ENCODE measurements at places on chromosomes 12 and 14.

GRCh38 chr12:127649961-127650360 lies 617.0 kb upstream of the TMEM132C start:
- no peak for DNase-seq

DNA sequence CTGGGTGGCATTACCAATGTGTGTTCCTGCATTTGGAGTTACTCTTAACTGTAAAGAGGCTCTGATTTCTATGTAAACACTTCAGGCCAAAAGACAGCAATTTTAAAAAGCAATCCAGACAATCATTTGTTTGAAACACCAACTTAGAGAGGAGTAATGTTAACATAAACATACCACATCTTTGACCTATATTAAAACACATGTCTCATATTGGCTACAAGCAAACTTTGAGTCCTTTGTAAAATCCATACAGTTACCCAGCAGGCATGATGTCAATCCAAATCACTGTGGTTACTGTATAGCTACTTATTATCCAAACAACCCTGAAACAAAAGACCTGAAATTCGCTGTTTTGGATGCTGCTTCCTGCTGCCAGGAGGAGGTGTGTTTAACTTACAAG lies 7.5 kb upstream of the G2E3 start:
- no peak for DNase-seq

DNA sequence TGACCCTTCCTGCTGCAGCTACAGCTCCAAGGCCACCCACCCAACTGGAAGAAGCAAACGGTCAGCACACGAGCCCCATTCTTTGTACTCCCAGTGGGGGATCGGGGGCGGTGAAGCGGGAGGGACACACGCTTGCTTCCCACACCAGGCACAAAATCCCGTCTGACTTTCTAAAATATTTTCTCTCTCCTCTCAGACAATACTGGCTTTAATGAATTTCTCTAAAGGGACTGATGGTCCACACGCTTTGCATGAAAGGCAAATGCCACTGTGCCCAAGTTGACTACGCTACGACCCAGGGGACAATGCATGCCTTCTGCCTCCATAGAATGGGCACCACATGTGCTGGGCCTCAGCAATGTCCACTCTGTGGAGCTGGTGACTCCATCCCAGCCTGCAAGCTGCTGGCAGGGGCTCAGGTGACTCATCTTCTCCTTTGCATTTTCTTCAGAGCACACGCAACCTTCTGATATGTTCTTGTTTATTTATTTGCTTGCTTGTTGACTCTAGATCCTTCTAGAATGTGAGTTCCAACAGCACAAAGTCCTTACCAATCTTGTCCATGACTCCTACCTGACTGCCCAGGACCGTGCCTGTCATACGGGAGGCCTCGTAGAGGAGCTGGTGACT lies 15.6 kb downstream of the SYNE3 start:
- no peak for DNase-seq

- no peak for DNase-seq
These were observed 114.7 kb downstream of the NCOR2 start for GRCh38 chr12:124452576-124453331.

DNA sequence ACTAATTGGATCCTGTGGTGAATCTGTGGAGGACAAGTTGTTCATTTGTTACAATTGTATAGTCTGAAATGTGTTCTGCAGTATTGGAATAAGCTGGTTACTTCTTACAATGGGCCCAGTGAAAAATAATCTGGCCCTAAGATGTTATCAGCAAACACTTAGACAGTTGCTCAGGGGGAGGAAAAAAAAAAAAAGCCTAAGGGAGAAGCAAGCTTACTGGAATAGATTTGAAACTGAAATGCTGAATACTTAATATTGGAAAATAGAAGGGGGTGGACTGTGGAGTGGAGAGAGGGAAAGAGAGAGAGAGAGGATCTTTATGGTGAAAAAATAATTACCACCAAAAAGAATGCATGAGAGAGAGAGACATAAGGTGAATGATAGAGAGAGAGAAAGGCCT lies 4.0 kb downstream of the FOXG1 start:
- no peak for DNase-seq

- DNase-seq: no peak
These were observed 900 bp downstream of the AMN start for GRCh38 chr14:102923201-102923924.

GRCh38 chr14:62066304-62066703 lies 304.1 kb downstream of the SNAPC1 start:
- DNase-seq: no peak

DNA sequence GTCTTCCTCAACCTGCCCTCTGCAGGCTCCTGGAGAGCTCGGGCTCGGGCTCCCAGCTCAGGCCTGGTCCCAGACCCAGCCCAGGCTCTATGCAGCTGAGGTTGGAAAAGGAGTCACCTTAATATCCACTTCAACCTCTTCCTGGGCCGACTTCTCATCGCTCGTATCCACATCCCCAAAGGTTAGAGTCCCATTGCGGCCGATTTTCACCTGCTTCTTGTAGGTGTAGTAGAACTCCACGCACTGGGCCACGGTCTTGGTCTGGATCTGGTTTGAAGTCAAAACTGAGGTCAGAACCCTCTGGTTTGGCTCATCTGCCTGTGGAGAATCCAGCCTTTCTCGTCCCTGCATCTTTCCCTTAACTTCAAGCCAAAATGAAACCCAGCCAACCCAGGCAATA lies 8.4 kb upstream of the PNMA1 start:
- DNase-seq: no peak

- no peak for DNase-seq
These were observed 146.8 kb downstream of the TMTC2 start for GRCh38 chr12:82833481-82833880.

DNA sequence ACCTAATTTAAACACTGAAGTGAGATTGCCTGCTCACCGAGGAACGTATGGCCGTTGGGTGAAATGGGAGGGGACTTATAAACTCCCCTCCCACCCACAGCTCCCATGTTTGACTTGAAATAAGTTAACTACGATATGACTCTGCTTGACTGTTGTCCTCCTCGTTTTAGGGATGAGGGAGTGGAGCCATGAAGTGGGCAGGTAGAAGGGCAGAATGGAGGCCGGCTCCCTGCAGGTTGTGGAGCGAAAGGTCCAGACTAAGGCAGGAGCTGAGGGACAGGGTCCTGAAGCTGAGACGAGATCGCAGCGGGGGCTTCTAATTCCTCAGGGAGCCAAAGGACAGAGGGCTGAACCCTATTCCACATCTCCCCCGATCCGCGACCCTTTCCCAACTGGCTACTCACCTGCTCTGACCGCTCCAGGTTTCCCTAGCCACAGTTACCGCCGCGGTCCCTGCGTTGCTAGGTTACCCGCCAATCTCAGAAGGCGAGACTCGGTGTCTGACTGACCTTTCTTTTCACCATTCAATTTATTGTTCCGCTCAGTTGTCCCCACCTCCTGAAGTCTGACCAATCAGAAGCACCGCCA lies 577 bp upstream of the TPCN1 start:
- no peak for DNase-seq

- DNase-seq: no peak
These were observed 859.1 kb upstream of the FLRT2 start for GRCh38 chr14:84670796-84671195.

GRCh38 chr12:96164951-96165811 lies 29.0 kb upstream of the ELK3 start:
- no peak for DNase-seq
